ENCODE measurements at places on chromosomes 12 and 14. TPM values are rescaled to one million over a fixed set of nuclear protein-coding genes. Genes with fewer than 3 reads are reported as not detected.

CACNB3 gene
- total RNA-seq = 26.4 TPM

HSP90AA1 gene
- total RNA-seq = 515 TPM

DNA sequence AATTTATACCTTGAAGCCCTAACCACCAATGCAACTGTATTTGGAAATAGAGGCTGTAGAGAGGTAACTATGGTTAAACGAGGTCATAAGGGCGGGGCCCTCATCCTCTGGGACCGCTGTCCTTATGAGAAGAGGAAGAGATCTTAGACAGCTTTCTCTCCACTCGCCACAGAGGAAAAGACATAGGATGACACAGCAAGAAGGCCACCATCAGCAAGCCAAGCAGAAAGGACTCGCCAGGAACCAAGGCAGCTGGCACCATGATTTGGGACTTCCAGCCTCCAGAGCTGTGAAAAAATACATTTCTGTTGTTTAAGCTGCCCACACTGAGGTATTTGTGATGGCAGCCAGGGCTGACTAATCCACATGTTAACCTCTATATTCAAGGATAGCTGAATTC is 30.4 kb upstream of the BCAT1 start:
- no peak for DNase-seq

GRCh38 chr14:101233808-101234207 is 327.5 kb upstream of the DIO3 start:
- DNase-seq = no peak

DNA sequence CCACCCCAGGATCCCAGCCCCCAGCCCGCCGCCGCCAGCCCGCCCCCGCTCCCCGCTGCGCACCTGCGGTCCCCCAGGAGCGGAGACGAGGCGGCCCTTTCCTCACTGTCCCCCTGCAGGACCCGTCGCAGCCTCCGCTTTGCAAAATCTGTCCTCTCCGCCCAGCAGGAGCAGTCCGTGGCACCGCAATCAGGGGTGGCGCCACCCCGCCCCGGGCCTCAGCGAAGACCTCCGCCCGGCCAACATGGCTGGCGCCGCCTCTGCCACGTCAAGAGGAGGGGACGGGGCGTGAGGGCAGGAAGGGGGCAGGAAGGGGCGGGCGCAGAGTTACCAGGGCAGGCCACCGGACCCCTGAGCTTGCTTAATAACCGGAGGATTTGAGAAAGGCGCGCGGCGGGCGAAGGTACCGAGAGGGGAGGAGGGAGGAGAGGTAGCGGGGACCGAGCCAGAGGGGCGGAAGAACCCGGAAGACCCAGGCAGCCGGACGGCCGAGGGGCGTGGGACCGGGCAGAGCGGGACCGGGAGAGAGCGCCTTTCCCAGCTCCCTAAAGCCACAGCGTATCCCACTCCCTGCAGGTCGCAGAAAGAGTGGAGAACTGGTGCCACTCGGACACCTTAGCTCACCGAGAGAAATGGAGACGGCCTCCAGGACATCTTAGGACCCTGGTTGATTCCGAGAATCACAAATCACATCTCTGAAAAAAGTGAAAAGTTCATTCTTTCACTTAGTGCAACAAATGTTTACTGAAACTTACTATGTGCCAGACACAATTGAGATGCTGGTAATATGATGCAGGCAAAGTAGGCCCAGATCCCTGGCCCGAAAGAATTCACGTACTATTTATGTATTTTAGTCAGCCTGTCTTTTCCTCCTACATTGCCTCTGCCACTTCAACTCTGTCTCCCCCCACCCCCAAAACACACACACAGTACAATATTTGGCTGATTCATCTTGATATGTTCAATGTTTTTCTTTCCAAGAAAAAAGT is at the start of gene SEC23A:
Gene SEC23A (minus strand): TSS at position 267 of the 989 bp plus-strand sequence. CDS start 7,117 bp downstream, outside the sequence.
- DNase-seq = peak; percentile 85

GRCh38 chr14:94317259-94317658 is 5.9 kb downstream of the SERPINA6 start:
- DNase-seq = no peak

GRCh38 chr14:59679872-59680271 is 103.3 kb upstream of the CCDC175 start:
- DNase-seq = peak; percentile 42

DNA sequence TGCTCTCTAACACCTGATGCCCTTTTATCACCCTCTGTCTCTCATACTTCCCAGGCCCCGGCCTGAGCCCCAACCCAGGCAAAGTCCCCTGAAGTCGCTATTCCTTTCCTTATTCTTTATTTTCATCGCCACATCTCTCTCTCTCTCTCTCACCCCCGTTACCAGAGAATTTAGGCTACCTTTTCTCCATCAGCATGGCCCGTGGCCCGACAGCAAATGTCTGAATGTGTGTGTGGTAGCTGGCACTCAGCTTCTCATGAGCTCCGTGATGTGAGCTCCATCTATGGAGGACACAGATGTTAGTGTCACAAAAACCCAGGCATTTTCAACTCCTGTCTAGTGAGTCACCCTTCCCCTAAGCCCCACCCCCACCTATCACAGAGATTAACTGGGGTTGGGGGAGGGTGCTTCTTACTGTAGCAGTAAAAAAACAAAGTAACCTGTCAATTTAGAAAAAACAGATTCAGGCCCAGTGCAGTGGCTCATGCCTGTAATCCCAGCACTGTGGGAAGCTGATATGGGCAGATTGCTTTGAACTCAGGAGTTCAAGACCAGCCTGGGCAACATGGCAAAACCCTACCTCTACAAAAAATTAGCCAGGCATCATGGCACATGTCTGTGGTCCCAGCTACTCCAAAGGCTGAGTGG is 53.8 kb downstream of the VCPKMT start:
- no peak for DNase-seq

DNA sequence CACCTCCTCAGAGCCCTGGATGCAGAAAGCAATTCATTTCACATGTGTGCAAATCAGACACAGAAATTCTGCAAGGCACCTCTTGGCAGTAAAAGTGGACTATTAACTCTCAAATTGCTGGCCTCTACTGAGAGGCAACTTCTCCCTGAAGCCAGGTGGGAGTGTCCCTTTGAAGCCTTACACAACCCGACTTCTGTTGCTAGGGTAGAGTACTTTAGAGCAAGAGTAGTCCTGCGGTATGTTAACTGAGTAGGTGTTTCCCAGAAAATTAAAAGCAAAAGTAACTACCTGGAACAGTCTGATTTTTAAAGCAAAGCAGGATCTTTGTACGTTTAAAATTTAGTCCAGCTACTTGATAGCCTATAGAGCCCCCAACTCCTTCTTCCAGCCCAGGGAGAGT is 483.4 kb downstream of the DIO2 start:
- no peak for DNase-seq

DNA sequence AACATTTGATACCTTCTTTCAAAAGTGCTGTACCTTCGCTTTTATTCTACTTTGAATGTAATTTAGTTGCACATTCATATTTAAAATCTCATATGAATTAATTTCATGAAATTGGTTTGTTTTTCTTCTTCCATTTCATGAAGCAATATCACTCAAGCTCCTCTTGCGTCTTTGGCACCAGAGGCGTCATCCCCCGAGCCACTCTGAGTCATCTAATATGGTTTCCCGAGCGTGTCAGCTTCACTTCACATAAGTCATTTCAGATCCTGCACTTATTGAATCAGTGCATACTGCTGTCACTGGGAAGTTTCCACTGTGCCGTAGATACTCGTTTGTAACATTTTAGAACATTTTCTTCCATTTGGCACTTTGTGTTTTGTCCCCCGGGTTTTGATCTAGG is 105.6 kb downstream of the SLC25A47 start:
- no peak for DNase-seq

DNA sequence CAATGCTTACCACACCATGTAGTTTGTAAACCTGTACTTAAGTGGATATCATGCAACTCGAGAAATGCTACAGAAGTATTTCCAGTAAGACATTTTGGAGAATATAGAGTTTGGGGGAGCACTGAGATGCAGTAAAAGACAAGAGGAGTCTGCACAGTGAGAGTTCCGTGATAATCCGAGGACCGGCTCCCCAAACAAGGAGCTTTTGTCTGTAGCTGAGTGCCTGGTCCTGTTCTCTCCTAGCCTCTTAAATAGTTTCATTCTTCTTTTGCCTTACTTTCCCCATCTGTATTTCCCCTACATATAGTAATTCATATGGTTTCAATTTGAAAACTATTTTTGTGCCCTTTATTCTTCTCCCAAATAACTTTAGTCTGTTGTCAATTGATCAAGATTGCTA is 364.1 kb downstream of the EGLN3 start:
- DNase-seq = no peak

GRCh38 chr14:105945896-105946295 is 419.5 kb downstream of the TMEM121 start:
- no peak for DNase-seq

- DNase-seq = no peak
These were observed 44.2 kb downstream of the ATP2B1 start for GRCh38 chr12:89664441-89664840.

GRCh38 chr14:99041820-99042174 is 230.2 kb downstream of the BCL11B start:
- DNase-seq = no peak

- no peak for DNase-seq
These were observed 610 bp downstream of the C14orf132 start for GRCh38 chr14:96039633-96040311.

- DNase-seq = no peak
These were observed 4.2 kb upstream of the SP7 start for GRCh38 chr12:53340398-53340797.
